ENCODE measurements at places on chromosomes 6 and 20.
A peak's percentile ranks its signal among the peaks of the same experiment; 100 is the strongest.

DNA sequence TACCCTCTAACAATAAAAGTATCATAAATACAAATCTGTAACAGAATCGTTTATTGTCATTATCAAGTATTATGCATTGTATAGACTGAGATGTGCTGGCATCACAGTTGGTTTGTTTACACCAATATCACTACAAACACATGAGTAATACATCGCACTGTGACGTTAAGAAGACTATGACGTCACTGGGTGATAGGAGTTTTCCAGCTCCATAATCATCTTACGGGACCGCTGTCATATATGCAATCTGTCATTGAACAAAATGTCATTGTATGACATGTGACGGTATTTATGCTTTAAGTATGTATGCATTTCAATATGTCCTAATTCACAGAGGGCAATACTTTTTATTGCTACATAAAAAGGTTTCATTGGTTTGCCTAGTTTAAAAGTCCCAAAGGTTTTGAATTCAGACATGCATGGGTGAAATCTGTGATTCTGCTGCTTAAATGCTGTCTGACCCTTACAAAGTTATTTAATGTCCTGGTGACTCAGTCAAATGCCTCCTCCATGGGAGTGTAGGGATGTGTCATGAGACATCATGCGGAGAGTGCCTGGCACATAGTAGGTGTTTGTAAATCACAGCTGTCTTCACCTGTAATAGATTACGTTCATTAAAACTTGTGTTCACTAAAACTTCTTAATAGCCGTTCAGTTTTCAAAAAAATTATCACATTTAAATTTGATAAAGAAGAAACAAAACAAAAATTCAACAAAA is 160.7 kb upstream of the PDE10A start:
- DNase-seq = no peak

DNA sequence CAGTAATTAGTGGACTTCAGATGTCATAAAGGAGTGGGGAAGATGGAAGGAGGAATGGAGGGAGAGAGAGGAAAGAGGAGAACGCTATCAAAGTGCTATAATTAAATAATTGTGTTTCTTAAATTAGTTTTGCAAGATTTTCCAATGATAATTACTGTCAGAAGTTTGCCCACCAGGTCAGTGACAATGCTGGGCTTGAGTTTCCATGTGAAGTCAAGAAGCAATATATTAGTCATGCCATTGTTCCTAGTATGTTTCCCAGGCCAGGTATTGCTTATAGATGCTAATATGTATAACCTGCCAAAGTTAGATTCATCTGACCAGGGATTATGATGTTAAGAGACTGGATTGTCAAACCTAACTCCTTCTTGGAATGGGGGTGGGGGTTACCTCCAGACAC is 131.9 kb downstream of the GJA10 start:
- DNase-seq = no peak

DNA sequence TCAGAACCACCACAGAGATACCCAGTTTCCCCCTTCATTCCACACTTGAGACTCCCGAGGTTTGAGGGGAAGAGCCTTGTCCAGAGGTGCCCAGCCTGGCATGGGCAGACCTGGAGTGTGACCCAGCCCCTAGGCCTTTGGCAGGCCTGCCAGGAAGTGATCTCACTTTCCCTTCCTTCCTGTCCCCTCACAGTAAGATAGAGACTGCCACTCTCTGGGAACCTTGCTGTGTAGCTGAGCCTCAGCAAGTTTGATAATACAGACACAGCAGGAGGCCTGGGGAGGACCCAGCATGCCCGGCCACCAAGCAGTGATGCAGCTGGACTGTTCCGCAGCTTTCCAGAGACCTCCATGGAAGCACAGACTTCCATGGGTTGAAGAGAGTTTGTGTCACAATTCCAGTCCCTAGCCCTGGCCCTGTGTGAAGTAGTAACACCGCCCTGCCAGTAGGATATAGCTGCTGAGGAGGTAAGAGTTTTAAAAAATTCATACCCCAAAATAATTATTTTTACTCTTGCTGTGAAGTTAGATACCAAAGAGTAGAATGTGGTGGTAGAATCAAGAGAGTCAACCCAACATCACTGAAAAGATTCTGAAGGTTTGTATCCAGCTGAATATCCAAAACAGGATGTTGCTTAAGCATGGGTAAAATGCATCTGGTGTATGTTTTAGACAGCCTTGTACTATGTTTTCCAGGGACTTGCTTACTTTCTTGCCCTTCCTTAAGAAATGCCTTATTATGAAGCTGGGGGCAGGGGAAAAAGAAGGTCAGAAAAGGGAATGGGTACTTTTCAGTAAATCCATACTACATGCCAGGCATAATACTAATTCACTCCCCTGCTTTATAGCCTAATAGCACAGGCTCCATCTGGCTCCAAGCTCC is 16.3 kb downstream of the PKIG start:
- DNase-seq = no peak

GRCh38 chr6:129874837-129875236 is 13.7 kb upstream of the TMEM244 start:
- no peak for DNase-seq

- peak; percentile 39 for DNase-seq
Observed at GRCh38 chr6:30889921-30890645, 5.8 kb downstream of the DDR1 start.

GRCh38 chr6:31729979-31730630 is 1.0 kb upstream of the DDAH2 start:
- DNase-seq = peak; percentile 86

DNA sequence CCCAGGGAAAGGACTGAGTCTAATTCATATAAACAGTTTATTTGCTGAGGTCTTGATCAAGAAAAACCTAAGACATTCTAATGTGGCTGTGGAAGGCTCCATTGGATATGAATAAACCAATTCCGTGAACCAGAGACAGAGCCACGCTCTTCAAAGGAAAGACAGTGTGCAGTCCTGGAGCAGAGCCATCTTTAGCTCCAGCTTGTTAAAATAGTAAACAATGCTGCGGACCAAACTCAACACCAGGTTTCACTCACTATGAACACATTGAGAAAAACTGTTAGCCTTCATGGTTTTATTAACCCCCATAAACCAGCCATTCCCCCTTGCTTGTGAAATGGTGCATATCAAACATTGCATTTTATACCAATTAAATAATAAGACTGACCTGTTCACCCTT is 61.9 kb downstream of the COL9A1 start:
- no peak for DNase-seq

DNA sequence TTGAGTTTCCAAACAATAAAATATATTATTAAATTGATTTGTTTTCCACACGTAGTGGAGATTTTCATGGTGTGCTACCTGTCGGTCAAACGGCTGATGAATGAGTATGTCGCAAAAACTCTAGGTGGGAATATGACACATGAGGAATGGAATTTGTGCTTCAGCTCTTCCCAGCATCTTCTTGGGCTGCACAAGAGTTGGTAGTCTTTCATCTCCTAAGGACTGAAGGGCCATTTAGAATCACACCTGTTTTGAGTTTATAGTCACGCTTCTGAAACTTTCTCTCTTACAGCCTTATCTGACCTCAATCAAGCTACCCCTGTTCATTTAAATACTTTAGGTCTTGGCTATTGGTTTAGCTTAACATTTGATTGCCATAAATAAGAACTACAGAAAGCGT is 157.7 kb upstream of the AKAP12 start:
- no peak for DNase-seq
